CD8-positive, alpha-beta memory T cell (primary cell): ENCODE measurements at places on chromosomes 13 and 19.

DNA sequence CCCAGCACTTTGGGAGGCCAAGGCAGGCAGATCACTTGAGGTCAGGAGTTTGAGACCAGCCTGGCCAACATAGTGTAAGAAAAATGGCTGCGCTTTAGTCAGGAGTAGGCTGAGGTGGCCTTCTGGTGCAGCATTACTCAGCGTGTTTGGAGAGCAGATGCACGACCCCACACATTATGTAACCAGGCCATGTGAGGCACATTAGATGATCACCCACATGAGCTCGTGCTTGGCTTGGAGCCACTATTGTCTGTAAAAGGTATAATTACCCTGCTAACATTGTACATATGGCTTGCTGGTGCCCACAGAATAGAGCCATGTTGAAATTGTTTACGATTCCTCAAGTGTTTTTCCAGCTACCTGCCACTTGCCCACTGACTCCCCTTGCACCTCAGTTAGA, 24.0 kb upstream of the SCEL start:
- no peak for DNase-seq

DNA sequence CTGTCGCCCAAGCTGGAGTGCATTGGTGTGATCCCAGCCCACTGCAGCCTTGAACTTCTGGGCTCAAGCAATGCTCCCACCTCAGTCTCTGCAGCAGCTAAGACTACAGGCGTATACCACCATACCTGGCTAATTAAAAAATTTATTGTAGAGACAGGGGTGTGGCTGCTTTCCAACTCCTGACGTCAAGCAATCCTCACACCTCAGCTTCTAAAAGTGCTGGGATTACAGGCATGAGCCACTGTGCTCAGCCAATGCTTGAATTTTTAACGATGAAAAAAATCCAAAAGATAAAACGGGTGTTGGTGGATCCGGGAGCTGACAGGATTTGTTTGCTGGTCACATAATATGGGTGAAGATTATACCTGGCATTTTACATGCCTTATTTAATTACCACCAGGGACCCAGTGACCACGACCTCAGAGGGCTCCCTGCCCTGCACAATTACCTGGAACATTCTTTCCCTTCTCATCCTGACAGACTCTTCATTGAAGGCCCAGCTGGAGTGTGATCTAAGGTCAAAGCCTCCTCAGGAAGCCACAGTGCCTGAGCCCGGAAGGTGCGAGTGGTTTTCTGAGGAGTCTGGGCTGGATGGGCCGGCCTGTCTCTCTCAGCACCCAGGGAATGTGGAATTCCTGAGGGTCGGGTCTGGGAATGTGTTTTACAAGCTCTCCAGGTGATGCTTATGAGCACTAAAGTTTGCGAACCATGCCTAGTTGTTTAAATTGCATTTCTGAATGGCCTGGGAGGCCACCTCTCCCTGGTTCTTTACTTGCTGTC, 193.3 kb downstream of the USP12 start:
- DNase-seq: no peak

GRCh38 chr13:36862722-36863121, 43.7 kb downstream of the RFXAP start:
- no peak for DNase-seq

DNA sequence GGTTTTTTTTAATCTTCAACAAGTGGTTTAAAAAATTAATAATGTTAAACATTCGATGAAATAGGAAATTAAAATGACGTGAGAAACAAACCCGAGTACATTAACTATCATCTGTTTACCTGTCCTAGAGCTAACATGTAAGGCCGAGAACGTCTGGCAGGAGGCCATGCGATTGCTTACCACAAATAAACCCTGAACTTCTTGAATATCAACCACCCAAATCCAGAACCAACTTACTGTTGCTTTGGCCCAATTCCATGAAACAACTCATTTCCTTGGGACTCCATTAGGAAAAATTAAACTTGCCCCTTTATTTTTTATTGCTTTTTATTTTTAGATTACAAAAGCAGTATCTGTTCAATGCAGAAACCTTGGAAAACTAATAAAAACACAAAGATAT, 228.9 kb upstream of the IRS2 start:
- DNase-seq: no peak

DNA sequence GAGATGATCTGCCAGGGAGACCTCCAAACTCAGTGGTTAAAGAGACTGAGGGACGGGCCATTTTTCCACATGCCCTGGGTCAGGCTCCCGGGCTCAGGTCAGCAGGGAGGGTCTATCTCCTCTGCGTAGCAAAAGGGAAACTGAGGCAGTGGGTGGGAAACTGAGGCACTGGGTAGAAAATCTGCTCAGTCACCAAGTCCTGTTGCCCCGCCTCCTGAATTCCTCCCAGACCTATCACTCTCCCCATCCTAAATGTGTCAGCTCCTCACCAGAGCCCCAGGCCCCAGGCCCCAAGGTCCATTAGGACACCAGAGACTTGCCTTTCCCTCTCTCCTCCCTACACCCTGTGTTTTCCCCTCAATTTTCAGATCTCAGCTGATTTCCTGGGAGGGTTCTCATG, 2.4 kb downstream of the CD320 start:
- DNase-seq: no peak

GRCh38 chr19:2984215-2984528, 6.8 kb downstream of the TLE6 start:
- no peak for DNase-seq

GRCh38 chr13:46492946-46493345, 60.0 kb upstream of the LRCH1 start:
- peak; percentile 8 for DNase-seq

DNA sequence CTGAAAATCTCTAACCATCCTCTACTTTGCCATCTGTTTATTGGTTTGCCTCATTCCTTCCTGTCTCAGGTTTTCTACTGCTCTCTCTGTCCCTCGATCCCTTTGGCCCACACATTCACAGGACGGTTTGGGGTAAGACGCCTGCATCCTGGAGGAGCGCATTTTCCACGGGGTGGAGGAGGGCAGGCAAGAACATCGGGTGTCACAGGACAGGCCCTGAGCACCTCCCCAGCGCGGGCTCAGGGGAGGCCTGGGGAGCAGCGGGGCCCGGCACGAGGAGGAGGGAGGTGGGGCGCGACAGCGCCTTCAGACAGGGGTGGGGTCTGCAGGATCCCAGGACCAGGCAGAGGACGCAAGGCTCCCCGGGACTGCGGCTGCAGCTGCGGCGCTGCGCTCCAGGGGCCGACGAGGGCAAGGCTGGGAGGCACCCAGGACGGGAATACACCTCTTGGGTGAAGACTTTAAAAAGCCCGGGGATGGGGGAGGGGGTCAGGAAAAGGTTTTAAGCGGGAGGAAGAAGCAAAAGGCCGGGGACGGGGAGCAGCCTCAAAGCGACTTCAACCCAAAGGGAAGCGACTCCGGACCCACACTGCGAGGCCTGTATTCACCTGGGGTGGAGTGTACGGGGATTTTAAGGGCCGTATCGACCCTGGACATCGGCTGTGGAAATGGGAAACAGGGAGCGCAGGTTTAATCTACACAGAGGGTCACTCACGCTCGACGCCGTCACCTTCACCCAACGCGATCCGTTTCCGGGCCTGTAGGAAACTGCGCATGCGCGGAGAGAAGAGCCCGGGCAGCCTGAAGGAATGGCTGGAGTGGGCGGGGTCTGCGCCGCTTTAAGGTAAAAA, at the start of gene ZNF415:
Gene ZNF415 (minus strand): TSS at position 770 of the 851 bp plus-strand sequence. CDS start 10,234 bp downstream, outside the sequence.
- DNase-seq: peak; percentile 20

- DNase-seq: no peak
These were observed 21.2 kb upstream of the CPB2 start for GRCh38 chr13:46126056-46126455.

DNA sequence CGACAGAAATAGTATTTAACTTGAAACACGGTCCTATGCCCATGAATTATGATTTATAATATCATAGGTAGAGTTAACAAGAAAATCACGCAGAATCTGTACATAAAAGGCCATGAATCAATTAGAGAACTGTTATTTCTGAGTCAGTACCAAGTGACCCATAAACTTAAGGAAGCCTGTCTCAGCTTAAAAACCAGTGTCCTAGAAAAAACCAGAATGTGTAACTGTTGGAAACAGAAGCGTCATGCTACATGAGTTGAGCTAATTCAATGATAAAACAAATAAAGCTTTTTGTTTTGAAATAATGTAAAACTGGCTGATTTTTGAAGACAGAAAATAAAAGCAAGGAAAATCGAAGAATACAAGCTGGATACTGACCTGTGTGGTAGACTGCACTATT, 34.8 kb upstream of the SGCG start:
- no peak for DNase-seq

DNA sequence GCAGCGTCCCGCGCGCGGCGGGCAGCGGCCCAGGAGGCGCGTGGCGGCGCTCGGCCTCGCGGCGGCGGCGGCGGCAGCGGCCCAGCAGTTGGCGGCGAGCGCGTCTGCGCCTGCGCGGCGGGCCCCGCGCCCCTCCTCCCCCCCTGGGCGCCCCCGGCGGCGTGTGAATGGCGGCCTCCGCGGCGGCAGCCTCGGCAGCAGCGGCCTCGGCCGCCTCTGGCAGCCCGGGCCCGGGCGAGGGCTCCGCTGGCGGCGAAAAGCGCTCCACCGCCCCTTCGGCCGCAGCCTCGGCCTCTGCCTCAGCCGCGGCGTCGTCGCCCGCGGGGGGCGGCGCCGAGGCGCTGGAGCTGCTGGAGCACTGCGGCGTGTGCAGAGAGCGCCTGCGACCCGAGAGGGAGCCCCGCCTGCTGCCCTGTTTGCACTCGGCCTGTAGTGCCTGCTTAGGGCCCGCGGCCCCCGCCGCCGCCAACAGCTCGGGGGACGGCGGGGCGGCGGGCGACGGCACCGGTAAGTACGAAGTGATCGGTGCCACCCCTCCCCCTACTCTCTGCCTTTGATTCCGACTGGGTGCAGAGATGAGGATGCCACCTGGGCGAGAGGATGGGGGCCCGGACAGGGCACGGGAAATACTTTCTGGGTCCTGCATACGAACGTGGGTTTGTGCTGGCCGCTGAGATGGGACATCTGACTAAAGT, 874 bp downstream of the TRIM28 start:
- DNase-seq: no peak

DNA sequence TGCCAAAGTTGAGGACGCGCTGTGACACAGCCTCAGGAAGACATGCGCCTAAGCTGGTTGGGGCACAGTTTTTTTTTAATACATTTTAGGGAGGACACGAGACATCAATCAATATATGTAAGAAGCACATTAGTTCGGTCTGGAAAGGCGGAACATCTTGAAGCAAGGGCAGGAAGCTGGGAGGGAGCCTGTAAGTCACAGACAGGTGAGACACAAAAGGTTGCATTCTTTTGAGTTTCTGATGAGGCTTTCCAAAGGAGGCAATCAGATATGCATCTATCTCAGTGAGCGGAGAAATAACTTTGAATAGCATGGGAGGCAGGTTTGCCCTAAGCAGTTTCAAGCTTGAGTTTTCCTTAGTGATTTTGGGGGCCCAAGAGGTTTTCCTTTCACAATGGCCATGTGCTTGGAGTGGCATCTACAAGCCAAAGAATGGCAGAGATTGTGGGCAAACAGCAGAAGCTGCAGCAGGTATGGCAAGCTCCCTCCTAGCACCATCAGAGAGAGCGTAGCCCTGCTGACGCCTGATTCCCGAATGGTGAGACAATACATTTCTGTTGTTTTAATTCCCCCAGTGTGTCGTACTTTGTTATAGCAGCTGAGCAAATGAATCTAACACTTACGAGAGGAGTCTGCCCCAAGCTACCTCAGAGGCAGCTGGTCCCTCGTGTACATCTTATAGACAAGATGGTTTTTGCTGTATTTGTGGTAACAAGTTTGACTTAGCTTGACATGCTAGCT, 99.5 kb upstream of the TMTC4 start:
- DNase-seq: no peak

DNA sequence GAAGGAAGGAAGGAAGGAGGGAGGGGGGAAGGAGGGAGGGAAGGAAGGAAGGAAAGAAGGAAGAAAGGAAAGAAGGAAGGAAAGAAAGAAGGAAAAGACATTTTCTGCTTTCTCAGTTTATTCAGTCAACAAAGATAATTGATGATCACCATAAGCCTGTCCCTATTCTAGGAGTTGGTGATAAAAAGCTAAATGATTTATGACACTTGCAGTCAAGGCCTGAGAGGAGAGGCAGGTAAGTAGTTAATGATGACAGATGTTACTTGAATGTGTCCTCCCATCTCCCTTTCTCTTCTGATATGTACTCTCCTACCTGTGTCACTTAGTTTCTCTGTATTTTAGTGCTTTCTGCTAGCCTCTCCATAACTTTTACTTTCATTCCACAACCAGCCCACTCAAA, 141.3 kb downstream of the SLITRK6 start:
- no peak for DNase-seq

DNA sequence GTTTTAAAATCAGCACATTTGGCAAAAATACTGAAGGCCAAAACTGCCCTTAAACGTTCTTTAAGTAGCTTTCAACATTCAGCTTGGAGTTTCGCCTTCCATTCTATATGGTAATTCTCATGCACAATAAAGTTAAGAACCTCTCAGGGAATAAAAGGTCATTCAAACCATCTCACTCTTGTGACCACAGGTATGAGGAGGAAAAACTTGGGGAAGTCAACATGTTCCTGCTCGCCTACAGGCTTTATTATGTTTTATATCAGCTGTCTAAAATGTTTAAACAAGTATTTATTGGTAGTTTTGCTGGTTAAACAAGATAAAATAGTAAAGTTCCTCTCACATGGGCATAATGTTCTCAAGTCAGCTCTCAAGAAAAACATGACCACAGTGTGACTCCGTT, 19.9 kb upstream of the TM9SF2 start:
- no peak for DNase-seq

DNA sequence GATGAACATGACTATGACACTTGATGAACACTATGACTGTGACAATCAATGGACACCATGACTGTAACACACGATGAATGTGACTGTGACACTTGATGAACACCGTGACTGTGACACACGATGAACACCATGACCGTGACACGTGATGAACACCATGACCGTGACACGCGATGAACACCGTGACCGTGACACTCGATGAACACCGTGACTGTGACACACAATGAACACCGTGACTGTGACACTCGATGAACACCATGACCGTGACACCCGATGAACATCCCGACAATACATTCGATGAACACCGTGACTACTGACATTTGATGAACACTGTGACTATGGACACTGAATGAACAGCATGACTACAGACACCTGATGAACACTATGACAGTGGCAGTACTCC, 30.9 kb downstream of the ZFR2 start:
- no peak for DNase-seq

DNA sequence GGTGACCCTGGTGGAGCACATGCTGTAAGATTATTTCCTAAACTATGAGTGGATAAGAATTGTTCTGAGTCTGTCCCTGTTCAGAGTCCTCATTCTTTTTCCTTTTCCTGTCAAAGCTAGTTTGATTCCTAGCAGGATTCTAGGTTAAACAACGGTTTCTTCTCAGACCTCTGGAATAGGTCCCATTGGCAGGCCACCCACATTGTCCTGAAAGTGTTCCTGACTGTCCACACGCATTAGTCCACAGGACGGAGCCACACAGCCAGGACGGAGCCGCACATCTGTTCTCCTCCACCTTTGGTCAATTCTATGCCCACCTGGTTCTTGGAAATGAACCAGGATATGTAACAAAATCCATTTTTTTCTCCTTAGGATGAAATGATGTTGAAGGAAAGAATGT, 46.1 kb downstream of the ANKRD10 start:
- DNase-seq: no peak
